ENCODE measurements at places on chromosomes 11 and 22.

DNA sequence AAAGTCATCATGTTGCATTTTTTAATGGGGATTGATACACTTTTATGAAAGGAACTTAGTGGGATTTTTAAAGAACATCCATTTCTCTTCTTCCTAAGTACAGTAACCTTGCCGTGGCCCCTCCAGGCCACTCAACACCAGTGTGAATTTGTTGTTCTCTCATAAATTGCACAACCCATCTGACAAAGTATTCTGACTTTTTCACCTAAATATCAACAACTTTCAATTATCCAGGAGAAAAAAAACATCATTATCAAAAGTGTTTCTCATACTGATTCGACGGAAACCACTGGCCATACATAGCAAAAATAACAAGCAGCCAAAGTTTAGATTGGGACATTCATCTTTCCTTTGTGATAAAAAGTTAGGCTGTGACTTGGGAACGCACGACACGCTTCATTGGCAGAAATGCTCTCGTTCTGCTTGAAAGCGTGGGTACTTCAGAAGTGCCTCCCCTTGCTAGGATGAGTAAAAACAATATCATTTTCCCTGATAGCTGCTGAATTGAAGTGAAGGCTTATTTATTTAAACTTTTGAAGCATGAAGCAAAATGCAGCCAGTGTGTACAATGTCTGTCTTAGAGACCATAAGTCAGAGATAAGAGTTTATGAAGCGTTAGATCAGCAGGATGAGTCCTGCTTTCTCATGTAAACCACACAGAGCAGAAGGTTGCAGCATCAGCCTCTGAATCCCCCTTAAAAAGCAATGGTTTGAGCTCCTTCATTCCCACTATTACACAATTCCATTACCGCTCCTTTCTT, 20.6 kb upstream of the EIF3M start:
- no peak for DNase-seq

- peak; percentile 25 for DNase-seq
These were observed 3.1 kb downstream of the PPP2R1B start for GRCh38 chr11:111762981-111763643.

- no peak for DNase-seq
These were observed 28.6 kb upstream of the BID start for GRCh38 chr22:17802822-17803221.

- DNase-seq, result peak; percentile 34
These were observed 62.9 kb upstream of the LRRC4C start for GRCh38 chr11:41522391-41522790.

DNA sequence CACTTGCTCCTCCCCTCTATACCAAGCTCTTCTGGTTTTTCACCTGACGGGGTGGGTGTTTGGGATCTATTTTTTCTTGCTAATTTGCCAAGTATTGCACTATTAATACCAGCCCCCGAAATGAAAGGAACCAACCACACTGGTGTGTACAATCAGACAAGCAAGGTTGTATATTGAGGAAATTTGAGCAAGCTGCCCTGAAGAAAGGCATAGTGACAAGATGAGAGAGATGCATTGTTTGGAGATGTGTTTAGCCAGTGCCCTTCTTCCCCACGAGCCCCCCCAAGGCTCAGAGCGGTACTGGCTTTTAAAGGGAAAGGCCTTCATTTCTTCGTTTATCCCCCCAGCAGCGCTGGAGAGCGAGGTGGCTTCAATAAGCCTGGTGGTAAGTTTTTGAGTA, 15.2 kb upstream of the GAS2L1 start:
- DNase-seq, result no peak

DNA sequence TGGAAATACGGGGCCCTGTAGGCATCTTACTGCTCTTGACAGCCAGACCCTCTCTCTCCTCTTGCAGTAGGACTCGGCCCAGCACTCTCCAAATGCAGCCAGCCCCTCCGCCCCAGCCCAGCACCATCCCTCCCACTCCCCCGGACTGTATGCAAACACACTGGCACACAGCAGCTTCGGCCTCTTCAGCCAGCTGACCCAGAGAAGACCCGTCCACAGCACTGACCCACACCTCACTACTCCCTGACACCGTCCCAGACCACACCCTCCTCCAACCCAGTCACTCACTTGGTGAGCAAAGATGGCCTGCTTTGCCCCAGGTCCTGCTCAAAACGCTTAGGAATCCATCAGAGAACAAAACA, 164.6 kb downstream of the IGLL1 start:
- no peak for DNase-seq

GRCh38 chr11:110160016-110160415, 66.8 kb downstream of the ZC3H12C start:
- peak; percentile 57 for DNase-seq

GRCh38 chr11:62399878-62400266, 19.0 kb upstream of the SCGB1A1 start:
- no peak for DNase-seq

GRCh38 chr22:33020721-33021120, 37.5 kb downstream of the SYN3 start:
- no peak for DNase-seq

- DNase-seq, result no peak
These were observed 64.6 kb downstream of the SERGEF start for GRCh38 chr11:17948296-17948695.

- DNase-seq, result no peak
These were observed 1.4 kb downstream of the UCP2 start for GRCh38 chr11:73981051-73981805.

DNA sequence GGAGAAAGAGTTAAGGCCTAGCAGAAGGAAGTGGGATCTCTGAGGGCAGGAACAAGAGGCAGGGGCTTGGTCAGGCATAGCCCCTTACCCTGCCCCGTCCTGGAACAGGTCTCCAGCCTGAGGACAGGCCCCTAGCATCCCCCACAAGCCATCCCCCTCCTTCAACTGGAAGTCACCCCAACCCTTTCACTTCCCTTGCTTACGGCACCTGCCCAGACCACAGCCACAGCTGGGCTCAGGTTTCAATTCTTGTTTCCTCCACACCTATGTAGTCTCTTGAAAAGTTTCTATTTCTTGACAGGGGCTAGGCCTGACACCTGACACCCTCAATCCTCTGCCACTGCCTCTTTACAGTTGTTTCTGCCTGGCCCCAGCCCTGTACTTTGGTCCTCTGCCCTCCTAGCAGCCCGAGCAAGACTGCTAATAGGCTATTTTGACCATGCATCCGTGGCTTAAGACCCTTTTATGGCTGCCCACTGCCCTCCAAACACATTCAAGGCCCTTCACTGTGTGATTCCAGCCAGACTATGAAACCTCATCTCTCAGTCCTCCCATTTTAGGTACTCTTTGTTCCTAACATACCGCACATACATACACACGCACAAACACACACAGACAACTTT, 10.9 kb upstream of the FCHSD2 start:
- DNase-seq, result no peak

DNA sequence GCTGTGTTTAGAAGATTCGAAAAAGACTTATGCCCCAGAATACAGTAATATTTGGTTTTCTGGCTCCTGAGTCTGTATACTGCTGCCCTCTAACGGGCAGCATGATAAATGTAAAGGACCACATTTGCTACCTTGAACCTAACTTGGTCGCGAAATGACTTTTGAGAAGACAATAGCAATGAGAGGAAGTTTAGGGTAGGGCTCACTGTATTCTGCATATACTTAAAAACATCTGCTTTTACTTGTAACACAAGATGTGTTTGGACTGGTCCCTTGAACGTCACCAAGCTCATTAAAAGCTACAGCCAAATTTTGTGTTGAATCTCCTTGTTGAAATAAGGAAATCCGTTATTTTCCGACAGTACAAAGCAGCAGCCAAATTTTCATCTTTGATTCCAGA, 309.1 kb downstream of the SWAP70 start:
- DNase-seq, result peak; percentile 74

- DNase-seq, result peak; percentile 80
These were observed at the start of gene CCDC134 for GRCh38 chr22:41800348-41801146. TSS of gene CCDC134 (plus strand) at chr22:41800679. CDS start at chr22:41808891, 8,212 bp downstream.

- no peak for DNase-seq
These were observed 50.5 kb upstream of the PARVG start for GRCh38 chr22:44130076-44130711.

DNA sequence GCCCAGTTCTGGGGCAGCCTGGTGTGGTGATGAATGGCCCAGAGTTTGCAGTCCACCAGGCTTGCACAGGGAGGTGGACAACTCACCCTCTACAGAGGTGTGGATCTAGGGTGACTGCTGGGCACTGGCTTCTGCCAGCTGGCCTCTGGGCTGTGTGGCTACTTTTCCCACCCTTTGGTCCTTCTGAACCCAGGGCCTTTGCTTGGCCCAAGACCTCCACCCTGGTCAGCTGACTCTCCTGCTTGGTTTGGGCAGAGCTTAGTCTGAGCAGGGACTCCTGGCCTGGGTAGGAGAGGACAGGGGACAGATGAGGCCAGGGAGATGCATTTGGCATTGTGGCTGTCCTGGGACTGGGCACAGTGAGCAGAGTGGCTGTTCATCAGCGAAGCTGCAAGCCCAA, 83.0 kb upstream of the SHANK2 start:
- DNase-seq, result no peak

- DNase-seq, result no peak
These were observed 36.7 kb downstream of the ARVCF start for GRCh38 chr22:19979712-19980493.

GRCh38 chr11:3227568-3228444, 4.4 kb downstream of the MRGPRE start:
- no peak for DNase-seq

DNA sequence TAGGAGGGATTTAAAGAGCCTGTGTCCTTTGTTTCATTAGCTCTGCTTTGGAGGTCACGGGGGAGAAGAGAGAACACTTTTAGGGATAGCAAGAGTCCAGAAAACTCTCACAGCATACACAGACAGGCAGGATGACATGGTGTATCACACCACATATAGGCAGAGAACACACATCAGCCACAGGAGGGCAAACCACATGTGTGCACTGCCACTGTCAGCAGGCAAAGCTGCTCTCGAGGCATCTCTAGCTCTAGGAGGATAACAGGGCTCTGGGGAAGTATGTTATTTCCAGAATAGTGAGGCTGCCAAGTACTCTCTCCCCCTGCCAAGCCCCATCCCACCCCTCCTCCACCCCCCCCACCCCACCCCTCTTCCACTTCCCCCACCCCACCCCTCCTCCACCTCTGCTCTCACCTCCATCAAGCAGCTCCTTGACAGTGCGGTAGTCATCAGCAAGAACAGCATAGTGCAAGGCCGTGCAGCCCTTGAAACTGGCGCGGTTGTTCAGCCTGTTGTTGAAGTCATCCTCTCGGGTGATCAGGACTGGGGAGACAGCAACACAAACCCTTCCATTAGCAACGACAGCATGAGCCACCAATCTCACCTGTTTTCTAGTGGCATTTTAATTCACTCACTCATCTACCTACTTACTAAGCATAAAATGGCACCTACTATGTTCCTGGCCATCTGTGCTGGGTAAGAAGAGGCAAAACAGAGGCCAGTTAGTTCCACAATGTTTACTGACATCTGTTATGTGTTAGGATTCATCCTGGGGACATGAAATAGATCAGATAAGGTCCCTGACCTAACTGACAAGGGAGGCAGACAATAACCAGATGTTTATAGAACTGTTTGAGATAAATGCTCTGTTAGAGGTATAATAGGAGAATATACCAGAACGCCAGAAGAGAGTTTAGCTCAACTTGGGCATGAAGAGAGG, 75.6 kb downstream of the CLPB start:
- DNase-seq, result no peak

- DNase-seq, result no peak
These were observed 383.3 kb downstream of the MN1 start for GRCh38 chr22:27418261-27418660.

GRCh38 chr11:30348035-30348434, 25.1 kb downstream of the ARL14EP start:
- DNase-seq, result no peak

DNA sequence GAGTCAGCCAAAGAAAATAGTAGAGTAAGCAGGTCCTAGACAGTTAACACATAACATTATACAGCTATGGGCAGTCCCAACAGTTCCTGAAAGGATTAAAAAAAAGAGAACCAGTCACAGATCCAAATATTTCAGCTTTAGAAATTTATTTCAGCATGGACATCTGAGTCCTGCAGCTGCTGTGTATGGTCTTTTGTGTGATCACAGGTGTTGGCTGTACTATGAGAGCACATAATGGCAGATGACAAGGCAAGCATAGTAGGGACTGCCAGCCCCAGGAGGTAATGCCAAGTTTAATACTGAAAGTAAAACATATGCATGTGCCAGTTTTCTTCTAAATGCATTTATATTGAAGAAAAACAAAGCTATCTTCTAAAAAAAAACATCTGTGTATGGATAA, 158.1 kb downstream of the GRIA4 start:
- DNase-seq, result no peak

DNA sequence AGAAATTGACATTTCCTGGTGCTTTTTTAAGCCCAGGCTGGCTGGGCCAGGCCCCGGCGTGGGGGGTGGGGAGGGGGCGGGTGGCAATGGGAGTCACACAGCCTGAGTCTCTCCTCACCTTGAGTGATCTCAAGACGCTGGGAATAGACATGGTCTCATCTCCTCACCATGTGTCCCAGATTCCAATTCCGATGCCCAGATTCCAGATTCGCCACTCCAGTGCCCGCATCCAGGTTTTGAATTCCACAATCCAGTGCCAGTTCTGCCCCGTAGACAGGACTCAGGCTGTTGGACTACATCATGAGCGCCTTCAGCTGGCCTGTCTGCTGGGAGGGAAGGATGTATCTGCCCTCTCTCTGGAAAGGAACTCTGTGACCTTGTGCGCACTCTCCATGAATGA, 19.1 kb downstream of the KCNC1 start:
- no peak for DNase-seq

DNA sequence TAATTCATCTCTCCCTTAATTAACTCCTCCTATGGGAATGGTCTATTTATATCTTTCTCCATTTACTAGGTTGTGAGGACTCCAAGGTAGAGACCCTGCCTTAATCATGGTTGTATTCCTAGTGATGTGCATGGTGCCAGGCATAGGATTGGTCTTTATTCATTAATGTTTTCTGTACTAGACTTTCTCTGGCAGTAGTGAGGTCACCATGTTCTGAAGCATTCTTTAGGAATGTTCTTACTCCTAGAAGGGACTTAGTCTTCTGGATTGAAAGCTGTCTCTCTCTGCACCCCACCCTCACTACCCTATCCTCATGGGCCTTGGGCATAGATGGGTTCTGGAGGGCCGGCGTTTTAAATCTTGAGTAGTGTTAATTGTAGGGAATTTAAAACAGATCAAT, 10.6 kb upstream of the INSC start:
- no peak for DNase-seq

GRCh38 chr11:87005569-87005921, 32.2 kb upstream of the TMEM135 start:
- DNase-seq, result no peak

GRCh38 chr22:23033116-23033905, 37.0 kb upstream of the GNAZ start:
- DNase-seq, result no peak

- DNase-seq, result peak; percentile 41
These were observed 74.9 kb upstream of the RAG2 start for GRCh38 chr11:36672815-36673450.
